Left cardiac atrium (tissue), 4 donors: ENCODE measurements at places on chromosomes 5 and 9. TPM values are rescaled to one million over a fixed set of nuclear protein-coding genes. Genes with fewer than 3 reads are reported as not detected.

Gene AQP3
- total RNA-seq, result 22.5 TPM

Gene PDCD1LG2
- total RNA-seq, result 3.3 TPM

Gene SLC25A48
- total RNA-seq, result 0.76 TPM

Gene GNA14
- 5.5 TPM for total RNA-seq

Gene CAMK4
- 0.53 TPM for total RNA-seq

Gene TMEM161B
- 12.6 TPM for total RNA-seq

Gene NFIL3
- total RNA-seq, result 45.5 TPM

Gene ADRA1B
- total RNA-seq, result 2.9 TPM

Gene ARSI
- total RNA-seq, result 0.84 TPM

Gene CXXC5
- total RNA-seq, result 33.4 TPM

Gene SLC28A3
- total RNA-seq, result 0.63 TPM

Gene FOXD4L3
- total RNA-seq, result 0.13 TPM

Gene SLC45A2
- 0.15 TPM for total RNA-seq

Gene ADAMTSL2
- 16.7 TPM for total RNA-seq

Gene ZFP2
- 1.2 TPM for total RNA-seq

Gene ANGPTL2
- total RNA-seq, result 51.8 TPM

Gene PRR7
- total RNA-seq, result 0.59 TPM

Gene GDA
- total RNA-seq, result 0.50 TPM

Gene SLC34A1
- not detected for total RNA-seq

Gene NRG2
- 1.3 TPM for total RNA-seq

Gene CCL21
- 65.3 TPM for total RNA-seq

Gene RIOK2
- 20.9 TPM for total RNA-seq

Gene WDR38
- not detected for total RNA-seq

Gene ASPN
- total RNA-seq, result 7.9 TPM

Gene GPR21
- 0.55 TPM for total RNA-seq

Gene SPATA31D4
- not detected for total RNA-seq

Gene OTP
- total RNA-seq, result not detected

Gene PCDHA8
- total RNA-seq, result 0.10 TPM

Gene SLC4A9
- total RNA-seq, result 0.21 TPM

Gene C6
- 175 TPM for total RNA-seq

Gene FGF18
- total RNA-seq, result 2.8 TPM

Gene AIF1L
- total RNA-seq, result 31.1 TPM

Gene MEIKIN
- total RNA-seq, result not detected

Gene OBP2B
- total RNA-seq, result not detected

Gene RLN2
- total RNA-seq, result not detected

Gene PCDHGA2
- 4.5 TPM for total RNA-seq
